ENCODE measurements at places on chromosomes 3 and 15.

GRCh38 chr3:42746455-42747450 lies 26.3 kb downstream of the CCDC13 start:
- DNase-seq = no peak

DNA sequence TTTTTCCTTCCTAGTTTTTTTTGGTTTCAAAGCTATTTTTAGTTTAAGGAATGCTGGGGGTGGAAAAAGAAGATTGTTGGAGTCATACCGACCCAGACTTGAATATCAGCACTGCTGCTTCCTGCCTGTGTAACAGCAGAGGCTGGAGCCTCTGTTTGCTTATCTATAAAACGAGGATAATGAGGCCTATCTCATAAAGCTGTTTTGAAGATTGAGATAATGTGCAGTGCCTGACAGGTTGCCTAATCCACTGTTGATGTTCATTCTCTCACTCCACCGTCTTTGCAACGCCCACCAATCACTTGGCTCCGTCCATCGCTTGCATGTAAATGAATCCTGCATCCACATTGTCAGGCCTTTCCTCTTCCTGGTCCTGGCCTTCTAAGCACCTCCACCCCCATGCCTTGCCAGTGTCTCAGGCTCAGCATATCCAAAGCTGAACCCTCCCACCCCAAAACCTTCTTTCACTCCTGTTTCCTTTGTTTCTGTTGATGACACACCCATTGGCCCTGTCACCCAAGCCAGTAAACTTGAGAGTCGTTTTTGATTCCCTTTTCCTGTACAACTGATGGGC lies 94.9 kb downstream of the MEX3B start:
- DNase-seq = no peak

- no peak for DNase-seq
These were observed 7.1 kb downstream of the TEX264 start for GRCh38 chr3:51678186-51678585.

- DNase-seq = no peak
These were observed 125.3 kb upstream of the BCL6 start for GRCh38 chr3:187870360-187871203.

DNA sequence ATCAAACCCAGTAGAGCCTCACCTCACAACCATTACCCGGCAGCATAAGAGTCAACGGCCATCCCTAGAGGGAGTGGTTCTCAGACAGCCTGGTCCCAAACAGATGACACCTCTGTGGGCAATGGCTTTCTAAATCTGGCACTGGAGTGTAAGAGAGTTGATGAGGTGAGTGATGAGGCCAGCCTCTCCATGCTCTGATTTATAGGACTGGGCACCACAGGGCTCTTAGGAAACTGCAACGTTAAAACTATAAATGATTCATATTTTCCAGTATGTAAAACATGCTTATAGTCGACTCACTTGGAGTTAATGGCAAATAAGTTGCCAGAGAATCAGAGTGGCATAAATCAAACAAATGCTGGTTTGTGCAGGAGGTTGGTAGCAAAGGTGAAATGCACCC lies 187.7 kb downstream of the GREM1 start:
- DNase-seq = no peak

DNA sequence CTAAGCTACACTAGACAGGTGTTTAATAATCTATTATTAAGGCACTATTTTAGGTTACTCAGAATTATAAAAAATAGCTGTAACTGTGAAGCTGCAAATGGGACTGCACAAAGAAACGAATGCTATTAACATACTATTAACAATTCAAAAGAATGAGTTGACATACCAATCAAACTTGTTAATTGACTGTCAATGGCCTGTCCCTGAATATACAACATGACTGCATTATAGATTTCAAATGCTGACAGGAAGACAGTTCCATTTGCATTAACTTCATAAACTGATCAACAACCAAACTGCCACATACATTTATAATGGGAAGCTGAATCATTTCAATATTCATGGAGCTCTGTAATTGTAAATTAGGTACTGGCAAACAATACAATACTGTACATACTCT lies 169.0 kb upstream of the NANOGP8 start:
- no peak for DNase-seq

GRCh38 chr3:194087995-194088855 lies 47.7 kb upstream of the HES1 start:
- DNase-seq = no peak

DNA sequence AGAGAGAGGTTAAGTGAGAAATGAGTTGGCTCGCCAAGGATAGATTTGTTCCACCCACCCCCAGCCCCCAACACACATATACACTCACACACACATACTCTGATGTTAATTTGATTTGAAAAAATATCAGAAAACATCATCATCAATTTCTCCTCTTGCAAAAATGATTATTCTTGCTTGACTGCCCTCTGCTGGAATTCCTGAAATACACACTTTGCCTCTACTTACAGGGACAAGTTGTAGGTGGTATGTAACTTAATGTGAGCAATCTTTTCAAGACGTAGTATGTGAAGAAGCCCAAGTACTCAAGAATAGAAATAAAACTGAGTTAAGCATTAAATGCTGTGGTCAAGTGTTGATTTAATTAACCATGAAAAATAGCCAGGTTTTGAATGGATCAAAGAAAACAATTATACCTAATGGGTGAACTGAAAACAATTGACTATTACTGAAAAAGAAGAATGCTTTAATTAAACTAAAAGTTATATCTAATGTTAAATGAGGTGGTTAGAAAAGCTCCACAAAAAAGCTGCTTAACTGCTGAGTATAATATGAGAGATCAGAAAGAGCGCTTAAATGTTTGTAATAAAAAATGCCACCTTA lies 46.6 kb upstream of the MDFIC2 start:
- DNase-seq = peak; percentile 25

DNA sequence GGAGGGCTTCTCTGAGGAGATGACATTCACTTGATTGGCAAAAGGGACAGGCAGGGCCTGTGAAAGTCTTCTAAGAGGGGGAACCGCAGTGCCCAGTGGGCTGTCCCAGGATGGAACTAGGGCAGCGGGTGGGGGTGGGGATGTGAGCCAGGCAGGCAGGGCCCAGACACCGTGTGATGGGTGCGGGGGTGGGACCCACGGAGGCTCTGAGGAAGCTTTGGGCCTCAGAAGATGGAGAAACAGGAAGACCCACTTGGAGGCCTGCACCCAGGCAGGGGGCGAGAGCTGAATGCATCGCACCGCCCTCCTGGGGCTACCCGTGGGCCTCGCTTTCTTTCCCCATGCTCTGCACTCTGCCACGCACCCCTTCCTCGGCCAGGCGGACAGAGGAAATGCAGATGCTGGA lies 32.9 kb upstream of the ACAD9 start:
- DNase-seq = peak; percentile 22

DNA sequence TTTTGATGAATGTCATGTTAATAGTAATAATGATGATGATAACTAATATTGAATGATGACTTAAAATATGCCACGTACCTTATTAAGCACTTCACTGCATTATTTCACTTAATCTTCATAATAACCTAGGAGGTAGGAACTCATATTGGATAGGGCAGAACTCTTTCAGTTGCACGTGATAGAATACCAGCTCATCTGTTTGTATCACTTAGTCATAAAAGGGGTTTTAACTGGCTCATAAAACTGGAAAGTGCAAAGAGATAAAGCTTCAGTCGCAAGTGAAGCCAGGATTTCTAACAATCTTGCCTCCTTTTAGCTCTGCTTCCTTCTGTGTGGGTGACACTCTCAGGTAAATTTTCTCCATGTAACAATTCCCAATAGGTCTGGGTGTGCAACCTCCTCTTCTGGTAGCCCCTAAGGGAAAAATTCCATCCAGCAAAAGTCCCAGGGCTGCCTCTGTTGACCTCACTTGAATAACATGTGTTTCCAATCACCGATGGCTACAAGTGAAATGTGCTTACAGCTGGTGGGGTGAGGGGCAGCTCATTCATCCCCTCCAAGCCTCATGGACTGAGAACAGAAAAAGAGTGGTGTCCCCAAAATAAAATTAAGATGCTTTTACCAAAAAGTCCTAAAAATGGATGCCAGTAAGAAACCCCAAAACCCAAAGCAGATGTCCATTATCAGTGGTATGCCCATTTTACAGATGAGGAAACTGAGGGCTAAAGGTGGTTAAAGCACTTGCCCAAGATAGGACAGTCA lies 9.3 kb downstream of the GXYLT2 start:
- DNase-seq = no peak

GRCh38 chr3:8644748-8645390 lies at the start of gene SSUH2:
Gene SSUH2 (minus strand): TSS chr3:8644798. CDS start chr3:8644758, 40 bp downstream.
- no peak for DNase-seq

- no peak for DNase-seq
These were observed 115.4 kb upstream of the TPM1 start for GRCh38 chr15:62927196-62927595.

- no peak for DNase-seq
These were observed 17.3 kb downstream of the IGF2BP2 start for GRCh38 chr3:185807445-185808068.

All from hematopoietic multipotent progenitor cell (in vitro differentiated cells).